ENCODE measurements at places on chromosomes 11 and 22.

- DNase-seq, result no peak
These were observed 404.0 kb downstream of the GUCY1A2 start for GRCh38 chr11:106614262-106614661.

- DNase-seq, result no peak
These were observed 289.1 kb upstream of the ISX start for GRCh38 chr22:34776817-34777216.

GRCh38 chr11:69383372-69384250 is 89.7 kb downstream of the MYEOV start:
- DNase-seq, result peak; percentile 14

GRCh38 chr11:63099555-63099954 is 44.5 kb downstream of the SLC22A24 start:
- no peak for DNase-seq

DNA sequence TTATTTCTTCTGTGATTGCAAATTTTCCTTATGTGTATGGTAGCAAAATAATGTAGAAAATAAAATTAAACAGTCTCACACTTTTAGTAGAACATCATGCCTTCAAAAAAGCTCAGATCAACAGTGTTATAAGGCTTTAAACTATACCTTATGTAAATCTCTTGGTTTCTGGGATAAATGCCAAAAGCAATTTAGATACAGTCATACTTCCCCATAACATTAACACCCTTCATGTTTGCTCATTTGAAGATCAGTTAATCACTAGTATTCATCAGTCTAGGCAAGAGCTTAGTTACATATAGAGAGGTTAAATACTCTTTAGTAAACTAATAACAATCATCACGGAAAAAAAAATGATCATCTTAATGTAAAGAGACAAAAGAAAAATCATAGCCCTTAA is 421.8 kb upstream of the ANO3 start:
- DNase-seq, result no peak

- peak; percentile 79 for DNase-seq
These were observed 4.0 kb downstream of the TRIM6 start for GRCh38 chr11:5600374-5600851.

DNA sequence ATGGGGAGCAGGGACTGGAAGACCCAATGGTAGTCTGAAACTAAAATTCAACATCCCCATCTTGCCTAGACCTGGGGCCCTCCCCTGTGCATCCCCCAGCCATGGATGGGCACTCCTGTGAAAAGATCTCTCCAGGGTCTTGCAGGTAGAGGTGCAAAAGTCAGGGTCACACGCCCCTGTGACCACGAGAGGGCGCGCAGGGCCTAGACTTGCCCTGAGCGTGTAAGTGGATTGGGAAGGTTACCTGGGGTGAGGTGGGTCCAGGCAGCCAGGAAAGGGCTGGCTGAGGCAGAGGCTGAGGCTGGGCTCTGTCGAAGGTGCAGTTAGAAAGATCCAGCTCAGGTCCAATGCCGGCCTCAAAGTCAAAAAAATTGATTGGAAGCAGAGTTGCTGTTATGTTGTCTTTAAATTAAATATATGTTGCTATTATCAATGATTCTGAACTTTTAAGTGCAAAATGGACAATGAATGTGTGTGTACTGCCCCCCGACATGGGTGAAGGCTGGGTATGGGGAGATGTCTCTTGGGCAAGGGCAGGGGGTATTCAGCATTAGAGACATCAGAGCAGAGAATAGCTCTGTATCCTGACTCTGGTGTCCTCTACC is 4.8 kb upstream of the POU2F3 start:
- DNase-seq, result peak; percentile 69

DNA sequence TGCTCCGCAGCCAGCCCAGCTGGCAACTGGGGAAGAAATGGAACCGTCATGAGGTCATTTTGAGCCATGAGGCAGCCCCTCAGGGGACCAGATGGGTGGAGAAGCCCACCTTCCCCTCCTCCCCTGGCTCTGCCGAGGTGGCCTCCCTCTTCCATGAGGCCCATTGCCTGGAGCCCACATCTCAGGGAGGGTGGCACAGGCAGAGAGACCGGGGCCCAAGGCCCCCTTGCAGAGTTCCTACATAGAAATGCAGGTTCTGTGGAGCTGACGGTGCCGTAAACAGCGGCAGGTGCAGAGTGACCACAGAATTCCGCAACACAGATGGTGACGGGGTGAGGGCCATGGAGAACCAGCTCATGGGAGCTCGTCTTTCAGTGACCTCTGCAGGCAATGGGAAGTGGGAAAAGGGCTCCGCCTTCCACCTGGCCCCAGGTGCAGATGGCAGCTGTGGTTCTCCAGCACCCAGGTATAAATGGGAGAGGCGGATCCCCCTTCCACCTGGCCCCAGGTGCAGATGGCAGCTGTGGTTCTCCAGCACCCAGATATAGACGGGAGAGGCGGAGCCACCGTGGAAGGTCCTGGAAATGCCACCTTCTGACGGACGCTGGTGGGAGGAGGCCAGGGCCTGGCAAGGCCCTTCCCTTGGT is 765.4 kb downstream of the BRD1 start:
- no peak for DNase-seq

DNA sequence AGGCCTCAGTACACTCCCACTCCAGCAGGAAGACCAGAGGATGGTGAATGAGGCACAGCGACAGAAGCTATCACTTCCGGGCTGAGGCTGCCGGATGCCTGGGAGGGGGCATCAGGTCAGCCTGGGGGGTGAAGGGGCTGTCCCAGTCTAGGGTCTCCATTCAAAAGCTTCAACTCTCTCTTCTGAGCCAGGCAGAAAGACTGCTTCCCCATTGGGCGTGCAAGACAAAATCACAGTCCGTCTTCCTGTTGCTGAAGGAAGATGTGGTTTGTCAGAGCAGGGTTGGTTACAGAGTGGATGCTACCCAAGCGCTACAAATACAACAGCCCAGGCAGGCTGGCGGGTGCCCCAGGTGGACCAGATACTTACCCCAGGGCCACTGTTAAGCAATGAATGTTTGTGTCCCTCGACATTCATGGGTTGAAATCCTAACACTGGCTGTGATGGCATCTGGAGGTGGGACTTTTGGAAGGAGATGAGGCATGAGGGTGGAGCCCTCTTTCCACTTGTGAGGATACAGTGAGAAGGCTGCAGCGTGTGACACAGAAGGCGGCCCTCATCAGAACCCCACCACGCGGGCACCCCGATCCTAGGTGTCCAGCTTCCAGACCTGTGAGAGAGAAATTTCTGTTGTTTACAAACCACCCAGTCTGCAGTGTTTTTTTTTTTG is 12.0 kb downstream of the UPK3A start:
- no peak for DNase-seq

GRCh38 chr11:5224538-5225479 is 2.1 kb downstream of the HBB start:
- no peak for DNase-seq

- DNase-seq, result no peak
These were observed 3.3 kb downstream of the TCN2 start for GRCh38 chr22:30610299-30610698.

DNA sequence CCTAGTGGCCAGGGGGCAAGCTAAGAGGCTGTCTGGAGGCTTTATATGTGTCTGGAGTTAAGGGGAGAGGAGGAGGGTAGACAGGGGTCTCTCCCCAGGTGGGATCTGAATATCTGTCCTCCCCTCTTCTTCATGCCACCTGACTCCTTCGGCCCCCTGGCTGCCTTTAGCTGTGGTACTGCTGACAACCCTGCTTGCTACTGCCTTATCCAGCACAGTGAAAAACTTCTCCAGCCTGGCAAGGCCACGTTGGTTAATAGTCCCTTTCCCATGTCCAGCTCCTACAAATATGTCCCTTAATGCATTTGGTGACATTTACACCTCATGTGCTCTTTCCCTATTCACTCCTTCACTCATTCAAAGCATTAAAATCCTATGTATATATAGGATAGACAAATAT is 42.4 kb upstream of the NNMT start:
- DNase-seq, result no peak

DNA sequence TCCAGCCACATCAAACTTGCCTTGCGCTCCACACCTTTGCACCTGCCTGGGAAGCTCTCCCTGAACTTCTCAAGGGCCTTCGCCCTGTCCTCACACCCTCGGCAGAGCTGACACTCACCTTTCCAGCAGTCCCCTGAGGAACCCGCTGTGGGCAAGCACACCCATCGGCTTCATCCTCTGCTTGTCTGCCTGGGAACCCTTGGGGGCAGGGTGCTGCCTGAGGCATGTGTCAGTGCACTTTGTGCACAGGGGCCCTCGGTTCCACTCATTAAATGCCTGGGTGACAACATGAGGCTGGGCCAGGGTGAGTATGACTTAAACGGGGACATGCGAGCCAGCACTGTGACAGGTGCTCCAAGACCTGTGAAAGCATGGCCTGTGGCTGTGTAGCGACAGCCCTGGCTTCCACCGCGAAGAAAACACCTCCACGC is 2.6 kb upstream of the LRFN4 start:
- peak; percentile 20 for DNase-seq

GRCh38 chr11:66880496-66881450 is 23.9 kb downstream of the LRFN4 start:
- DNase-seq, result no peak

DNA sequence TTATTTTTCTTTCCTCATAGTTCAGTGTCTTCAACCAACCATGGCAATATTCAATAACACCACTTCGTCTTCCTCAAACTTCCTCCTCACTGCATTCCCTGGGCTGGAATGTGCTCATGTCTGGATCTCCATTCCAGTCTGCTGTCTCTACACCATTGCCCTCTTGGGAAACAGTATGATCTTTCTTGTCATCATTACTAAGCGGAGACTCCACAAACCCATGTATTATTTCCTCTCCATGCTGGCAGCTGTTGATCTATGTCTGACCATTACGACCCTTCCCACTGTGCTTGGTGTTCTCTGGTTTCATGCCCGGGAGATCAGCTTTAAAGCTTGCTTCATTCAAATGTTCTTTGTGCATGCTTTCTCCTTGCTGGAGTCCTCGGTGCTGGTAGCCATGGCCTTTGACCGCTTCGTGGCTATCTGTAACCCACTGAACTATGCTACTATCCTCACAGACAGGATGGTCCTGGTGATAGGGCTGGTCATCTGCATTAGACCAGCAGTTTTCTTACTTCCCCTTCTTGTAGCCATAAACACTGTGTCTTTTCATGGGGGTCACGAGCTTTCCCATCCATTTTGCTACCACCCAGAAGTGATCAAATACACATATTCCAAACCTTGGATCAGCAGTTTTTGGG is at the start of gene OR51T1:
Gene OR51T1, plus strand, starts transcription at position 41 of the 641 bp plus-strand sequence. Its CDS starts 0 bp downstream, at position 41.
- DNase-seq, result no peak

GRCh38 chr11:126328444-126328843 is 24.6 kb downstream of the DCPS start:
- no peak for DNase-seq

DNA sequence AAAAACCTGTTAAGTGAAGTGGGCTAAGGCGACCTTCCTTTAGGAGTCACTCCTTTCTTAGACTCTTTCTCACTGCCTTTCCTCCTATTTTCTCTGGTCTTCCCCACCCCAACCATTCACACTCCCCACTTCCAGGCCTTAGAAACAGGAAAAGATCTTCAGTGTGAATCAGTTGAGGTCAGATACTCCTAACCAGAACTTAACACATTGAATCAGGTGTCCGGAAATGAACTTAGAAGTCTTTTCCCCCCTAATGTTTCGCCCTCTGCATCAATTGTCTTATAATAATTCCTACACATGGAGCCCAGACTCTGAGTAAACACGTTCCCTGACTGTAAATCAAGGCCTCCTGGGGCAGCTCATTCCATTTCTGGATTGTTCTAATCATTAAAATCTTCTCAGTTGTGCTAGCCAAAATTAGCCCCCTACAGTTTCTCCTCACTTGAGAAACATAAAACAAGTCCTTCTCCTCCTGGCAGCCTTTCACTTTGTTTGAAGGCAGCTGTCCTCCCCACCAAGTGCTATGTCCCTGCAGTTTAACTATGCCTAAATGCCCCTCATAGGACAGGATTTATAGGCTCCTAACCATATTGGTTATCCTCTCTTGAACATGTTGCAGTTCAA is 32.7 kb upstream of the USP47 start:
- DNase-seq, result no peak

DNA sequence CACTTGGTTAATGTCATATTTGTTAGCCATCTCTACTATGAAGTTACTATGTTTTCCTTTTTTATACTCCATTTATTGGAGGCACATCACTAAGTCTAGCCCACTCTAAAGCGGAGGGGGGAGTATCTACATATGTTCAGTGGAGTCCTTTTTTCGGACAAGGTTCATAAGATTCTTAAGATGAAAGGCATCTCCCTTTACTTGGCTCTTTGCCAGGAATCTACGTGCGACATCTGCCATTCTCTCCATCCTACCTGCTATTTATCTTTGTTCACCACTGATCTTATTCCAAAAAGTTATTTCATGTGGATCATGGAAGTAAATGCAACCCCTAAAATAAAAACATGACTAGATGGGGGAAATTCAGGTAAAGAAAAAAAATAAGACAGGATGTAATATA is 77.4 kb upstream of the YWHAH start:
- no peak for DNase-seq

- DNase-seq, result no peak
These were observed 2.7 kb downstream of the RPL27A start for GRCh38 chr11:8685306-8685705.

- no peak for DNase-seq
These were observed 29.1 kb upstream of the AQP11 start for GRCh38 chr11:77560605-77561004.

DNA sequence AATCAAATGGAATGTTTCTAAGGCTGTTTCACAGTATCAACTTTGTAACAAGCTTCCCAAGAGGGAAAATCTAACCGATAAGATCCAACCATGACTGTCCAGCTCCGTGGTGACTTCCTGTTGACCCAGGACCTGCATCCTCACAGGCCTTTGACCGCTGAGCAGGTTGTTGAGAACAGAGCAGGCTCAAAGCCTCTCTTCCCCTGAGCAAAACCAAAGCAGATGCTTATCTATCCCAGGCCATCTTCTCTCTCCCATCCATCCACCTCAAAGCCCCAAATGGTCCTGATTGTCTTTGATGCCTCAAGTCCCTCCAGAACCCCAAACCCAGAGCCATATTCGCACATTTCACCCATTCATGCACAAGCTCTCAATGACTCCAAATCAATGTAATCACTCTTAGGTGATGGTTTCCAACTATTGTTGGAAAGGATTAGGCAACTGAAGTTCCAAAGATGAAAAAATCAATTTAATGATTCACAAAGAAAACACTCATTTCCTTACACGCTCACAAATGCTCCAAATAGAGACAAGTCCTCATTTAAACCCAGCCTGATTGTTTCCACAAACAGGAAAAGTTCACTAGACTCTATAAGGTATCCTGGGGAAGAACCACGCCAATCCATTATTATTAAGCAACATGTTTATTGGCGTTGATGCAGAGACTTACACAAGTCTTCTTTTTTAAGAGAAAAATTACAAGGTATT is 48.7 kb downstream of the C11orf58 start:
- no peak for DNase-seq
